ENCODE measurements at places on chromosomes 11 and 22.

GRCh38 chr11:130727157-130728119, 188.8 kb downstream of the SNX19 start:
- DNase-seq: no peak

- peak; percentile 41 for DNase-seq
These were observed 17.3 kb downstream of the MS4A6A start for GRCh38 chr11:60165538-60165937.

- DNase-seq: no peak
These were observed 216.5 kb downstream of the NAV2 start for GRCh38 chr11:19929147-19929546.

GRCh38 chr11:11025087-11025486, 167.2 kb upstream of the ZBED5 start:
- no peak for DNase-seq

DNA sequence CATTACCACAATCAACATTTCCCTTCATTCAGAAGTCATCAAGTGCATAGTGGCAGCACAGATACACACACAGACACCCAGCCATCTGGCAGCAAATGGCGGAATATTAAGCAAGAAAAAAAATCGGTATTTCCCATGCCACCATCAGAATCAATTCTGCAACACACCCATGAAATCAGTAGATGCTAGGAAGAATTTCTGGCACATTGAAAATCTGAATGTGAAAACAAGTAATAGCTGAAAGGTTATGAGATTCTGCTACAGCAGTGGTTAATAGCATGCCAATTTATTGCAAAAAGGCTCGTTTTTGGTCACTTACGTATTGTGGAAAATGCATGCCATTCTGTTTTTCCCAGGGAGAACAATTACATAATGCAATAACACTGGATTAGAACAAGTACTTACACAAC, 91.1 kb downstream of the PICALM start:
- DNase-seq: no peak

- no peak for DNase-seq
These were observed 29.1 kb downstream of the CSF2RB start for GRCh38 chr22:36942556-36942955.

- no peak for DNase-seq
These were observed 8.8 kb upstream of the DNAL4 start for GRCh38 chr22:38802671-38803121.

GRCh38 chr11:8828580-8829361, 82.2 kb upstream of the AKIP1 start:
- DNase-seq: no peak

DNA sequence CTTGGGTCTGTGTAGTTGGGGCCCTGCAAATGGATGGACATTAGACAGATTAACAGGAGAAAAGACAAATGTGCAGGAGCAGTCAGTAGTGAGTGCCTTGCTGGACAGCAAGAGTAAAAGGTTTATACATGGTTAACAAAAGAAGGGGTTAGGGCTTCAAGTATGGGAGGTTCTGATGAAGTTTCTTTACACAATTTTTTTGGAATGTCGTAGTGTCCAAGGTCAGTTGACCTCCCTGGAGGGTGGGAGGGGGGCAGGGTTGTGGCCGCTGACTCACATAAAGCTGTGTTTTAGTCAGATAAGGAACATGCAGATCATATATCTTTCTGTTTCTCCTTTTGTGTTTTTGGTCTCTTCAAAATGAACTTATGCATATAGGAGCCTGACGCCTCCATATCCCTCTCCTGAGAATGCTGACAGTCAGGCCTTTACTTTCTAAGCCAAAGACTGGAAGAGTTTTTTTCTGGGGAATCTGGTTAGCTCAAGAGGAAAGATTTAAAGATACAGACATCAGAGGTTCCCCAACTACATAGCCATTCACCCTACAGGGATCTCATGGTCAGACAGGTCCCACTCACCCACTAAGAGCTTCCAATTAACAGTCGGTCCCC, 134.3 kb downstream of the NECTIN1 start:
- no peak for DNase-seq

DNA sequence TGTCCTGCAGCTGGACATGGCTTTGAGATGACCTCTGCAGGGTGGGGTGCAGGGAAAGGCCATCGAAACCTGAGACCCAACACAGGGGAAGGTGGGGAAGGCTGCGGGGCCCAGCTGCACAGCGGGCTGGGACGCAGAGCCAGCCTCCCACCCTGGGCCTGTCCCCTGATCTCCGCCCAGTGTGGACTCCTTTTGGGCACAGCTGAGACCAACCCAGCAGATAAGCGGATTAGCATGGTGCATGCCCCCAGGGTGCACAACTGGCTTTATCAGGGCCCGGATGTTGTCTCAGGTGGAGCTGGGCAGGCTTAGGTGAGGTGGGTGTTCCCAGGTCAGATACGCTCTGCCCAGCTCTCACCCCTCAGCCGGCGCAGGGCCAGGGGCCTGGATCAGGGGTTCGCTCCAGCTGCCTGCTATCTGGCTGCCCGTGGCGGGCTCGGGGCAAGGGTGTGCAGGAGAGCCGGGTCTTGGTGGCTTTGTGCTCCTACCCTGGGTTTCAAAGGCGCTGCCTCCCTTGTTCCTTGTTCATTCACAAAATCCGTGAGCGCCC, 28.1 kb upstream of the MUC5AC start:
- DNase-seq: no peak

- no peak for DNase-seq
These were observed 114.1 kb downstream of the MAML2 start for GRCh38 chr11:96228910-96229309.

DNA sequence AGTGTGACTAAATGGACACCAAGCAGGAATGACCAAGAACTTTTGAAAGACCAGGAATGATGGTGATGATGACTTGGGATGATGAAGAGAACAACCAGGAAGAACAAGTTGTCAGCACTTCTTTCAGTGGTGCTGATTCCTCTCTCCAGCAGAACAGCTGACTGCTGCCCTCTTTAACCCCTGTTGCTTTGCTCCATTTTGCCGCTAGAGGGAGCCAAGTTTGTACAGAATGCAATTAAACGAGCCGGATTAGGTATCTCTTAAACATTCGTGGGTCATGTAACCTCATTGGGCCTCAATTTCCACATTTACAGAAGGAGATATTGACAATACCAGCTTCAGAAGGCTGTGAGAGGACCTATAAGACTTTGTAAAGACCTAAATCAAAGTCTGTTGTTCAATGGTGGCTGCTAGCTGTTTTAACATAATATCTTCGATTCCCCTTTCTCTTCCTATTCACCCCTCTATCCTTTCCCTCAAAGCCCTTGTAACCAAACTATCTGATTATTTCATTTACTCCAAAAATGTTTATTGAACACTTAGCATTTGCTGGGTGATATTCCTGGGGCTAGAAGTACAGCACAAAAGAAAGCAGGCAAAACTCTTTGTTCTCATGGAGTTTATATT, 1.9 kb downstream of the OR4S1 start:
- DNase-seq: peak; percentile 74

Measured in activated CD4-positive, alpha-beta T cell treated with anti-CD3 and anti-CD28 coated beads, Interleukin-2, amount 50 U/mL, for 16 hours (primary cell).